Renal cortical epithelial cell (primary cell): ENCODE measurements at places on chromosomes 11 and 22. TPM values are rescaled to one million over a fixed set of nuclear protein-coding genes. Genes with fewer than 3 reads are reported as not detected.

DNA sequence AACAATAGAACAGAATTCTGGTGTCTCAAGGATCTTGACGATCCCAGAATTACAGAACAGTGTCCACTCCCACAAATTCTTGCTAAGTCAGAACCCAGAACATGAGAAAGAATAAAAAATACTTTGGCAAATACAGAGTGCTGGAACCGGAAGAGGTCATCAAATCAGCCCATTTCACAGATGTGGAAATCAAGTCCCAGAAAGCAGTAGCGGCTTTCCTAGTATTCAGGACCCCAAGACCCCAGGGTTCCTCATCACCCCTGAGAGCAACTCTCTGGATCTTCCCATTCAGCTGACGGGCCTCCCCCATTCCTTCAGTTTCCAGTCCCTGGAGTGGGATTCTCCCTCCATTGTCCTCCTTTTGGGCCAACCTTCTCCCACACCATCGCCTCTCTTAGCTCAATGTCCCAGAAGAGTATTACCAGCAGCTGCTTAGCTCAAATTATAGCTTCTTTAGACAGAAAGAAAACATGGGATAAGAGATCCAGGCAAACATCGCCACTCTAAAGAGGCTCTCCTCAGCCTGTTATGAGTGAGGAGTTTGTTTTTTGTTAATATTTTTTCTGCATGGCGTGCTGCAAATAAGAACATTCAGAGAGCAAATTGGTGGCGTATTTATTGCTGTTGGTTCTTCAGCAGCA, 268.3 kb downstream of the MN1 start:
- DNase-seq: no peak

GRCh38 chr11:67504005-67504949, 886 bp downstream of the PITPNM1 start:
- DNase-seq: no peak

- DNase-seq: peak; percentile 64
These were observed 19.2 kb downstream of the NPTXR start for GRCh38 chr22:38824585-38824984.

DNA sequence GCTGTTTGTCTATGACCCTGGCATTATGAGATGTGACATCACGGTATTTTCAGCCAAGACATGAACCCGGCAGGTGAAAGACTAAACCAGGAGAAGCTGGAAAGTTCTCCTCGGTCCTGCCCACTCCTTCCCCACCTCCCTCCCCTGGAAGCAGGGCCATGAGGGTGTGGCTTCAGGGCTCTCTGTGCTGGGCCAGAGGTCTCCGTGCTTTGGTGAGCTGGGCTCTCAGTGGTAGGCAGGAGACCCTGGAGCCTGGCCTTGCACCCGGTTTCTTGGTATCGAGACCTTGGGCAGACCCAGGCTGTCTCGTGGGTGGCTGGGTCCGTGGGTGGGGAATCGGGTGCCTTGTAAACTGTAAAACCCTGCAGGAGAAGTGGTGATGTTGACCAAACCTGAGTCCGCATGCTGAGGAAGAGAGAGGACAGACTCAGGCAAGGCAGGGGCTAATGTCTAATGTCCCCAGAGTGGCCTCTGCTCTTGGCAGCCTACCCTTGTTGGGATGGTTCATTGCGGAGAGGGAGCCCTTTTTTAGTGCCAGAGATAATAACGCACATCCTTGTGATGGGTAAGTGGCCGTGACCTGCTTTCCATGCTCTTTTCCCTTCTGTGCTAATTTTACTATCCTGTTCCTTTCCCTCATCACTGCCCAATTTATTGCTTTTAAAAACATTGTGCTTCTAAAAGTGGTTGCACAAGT, 48.6 kb upstream of the PARVG start:
- DNase-seq: no peak

DNA sequence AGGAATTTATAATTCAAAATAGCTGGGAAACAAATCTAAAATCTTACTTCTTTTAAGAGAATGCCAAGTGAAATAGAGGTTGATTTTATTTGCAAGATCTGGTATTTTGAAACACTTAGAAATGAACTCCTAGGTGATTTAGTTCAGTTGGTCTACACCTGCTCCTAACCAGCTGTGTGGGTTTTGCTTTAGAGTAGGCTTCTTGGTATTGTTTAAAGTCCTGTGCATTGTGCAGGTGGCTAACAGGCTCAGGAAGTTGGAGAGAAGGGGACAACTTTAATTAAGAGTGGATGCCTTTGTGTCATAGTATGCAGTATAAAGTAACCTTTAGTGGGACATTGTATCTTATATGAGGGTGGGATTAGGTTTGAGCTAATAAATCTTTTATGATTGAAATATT, 4.1 kb upstream of the RAG2 start:
- no peak for DNase-seq

- DNase-seq: no peak
These were observed at the start of gene CELSR1 for GRCh38 chr22:46537225-46537945. Gene CELSR1 (minus strand): TSS chr22:46537620. CDS start chr22:46537170, 450 bp downstream.

DNA sequence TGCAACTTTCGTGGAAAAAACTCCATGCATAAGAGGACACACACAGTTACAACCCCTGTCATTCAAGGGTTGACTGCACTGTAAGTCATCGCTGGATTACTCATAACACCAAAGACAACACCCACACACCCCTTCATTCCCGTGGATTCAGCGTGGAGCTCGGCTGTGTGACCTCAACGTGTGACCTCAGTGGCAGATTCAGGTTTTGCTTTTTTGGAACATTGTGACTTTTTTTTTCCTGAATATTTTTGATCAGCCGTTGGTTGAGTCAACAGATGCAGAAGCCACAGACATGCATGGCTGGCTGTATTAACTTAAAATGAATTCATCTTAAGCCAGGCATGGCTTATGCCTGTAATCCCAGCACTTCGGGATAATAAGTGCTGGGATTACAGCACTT, 19.7 kb upstream of the MUC5AC start:
- DNase-seq: peak; percentile 56

GRCh38 chr11:63710476-63711217, 29.3 kb downstream of the RTN3 start:
- DNase-seq: no peak

GRCh38 chr11:117816151-117816741, 8.3 kb downstream of the FXYD2 start:
- peak; percentile 75 for DNase-seq

GRCh38 chr11:88402192-88402715, 64.7 kb upstream of the CTSC start:
- peak; percentile 100 for DNase-seq

- no peak for DNase-seq
These were observed 7.0 kb upstream of the MPPED1 start for GRCh38 chr22:43404673-43405385.

GRCh38 chr11:122234780-122235179, 118.8 kb upstream of the BLID start:
- no peak for DNase-seq

DNA sequence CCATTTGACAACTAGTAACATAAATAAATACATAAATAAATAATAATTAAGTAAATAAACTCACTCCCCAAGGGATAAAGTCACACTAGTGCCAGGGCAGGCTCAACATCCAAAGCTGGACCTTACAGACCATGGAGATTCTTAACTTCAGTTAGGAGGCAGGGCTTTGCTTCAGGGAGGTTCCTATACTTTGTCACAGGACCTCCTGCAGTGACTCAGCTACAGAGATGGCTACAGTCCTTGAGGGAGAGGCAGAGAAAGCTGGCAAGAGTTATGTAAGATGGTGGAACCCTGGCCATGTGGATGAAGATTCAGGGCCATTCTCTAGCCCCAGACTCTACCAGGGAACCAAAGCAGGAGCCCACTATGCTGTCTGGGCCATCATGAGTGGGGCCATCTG, 74.1 kb upstream of the CADM1 start:
- peak; percentile 22 for DNase-seq

DNA sequence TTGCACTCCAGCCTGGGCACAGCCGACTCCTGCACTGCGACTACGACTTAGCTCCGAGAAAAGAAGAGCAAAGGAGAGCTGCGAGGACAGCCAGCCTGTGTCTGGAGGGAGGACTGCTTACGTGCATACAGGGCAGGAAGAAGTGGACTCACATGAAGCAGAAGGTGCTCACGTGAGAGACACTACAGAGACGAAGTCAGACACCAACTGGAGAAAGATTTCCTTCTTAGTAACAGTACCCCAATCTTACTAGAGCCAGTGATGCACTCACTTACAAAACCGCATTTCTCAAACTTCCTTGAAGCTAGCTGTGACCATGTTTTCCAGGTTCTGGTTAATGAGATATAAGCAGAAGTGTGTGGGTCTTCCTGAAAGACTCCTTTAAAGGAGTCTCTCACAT, 67.7 kb downstream of the MICAL3 start:
- no peak for DNase-seq

DNA sequence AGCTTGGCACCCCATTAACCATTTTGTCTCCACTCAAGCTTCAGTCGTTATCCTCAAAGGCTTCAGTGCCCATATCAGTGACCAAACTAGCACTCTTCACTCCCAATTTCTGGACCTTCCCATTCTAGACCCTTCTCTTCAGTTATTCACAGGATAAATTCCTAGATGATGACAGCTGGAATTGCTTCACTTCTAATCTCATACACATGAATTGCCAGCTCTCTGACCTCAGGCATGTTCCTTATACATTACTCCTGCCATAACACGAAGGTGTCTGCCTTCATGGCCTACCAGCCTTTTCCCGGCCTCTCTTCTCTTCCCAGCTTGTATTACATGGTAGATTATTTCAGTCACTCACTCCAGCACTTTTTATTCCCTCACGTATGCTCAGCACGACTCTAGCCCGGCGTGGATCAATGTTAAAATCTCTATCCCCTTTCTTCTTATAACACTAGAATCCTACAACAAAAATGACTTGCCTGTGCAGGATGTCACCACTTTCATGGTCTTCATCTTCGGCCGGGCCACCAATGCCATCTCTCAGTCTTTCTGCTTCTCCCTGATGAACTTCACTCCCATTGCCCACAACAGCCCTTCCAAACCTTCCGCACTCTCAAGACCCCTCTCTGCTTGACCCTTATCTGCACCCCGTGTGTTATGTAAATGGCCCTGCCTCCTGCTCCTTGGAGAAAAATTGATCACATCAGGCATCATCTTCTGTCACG, 36.9 kb downstream of the EIF3F start:
- DNase-seq: no peak

DNA sequence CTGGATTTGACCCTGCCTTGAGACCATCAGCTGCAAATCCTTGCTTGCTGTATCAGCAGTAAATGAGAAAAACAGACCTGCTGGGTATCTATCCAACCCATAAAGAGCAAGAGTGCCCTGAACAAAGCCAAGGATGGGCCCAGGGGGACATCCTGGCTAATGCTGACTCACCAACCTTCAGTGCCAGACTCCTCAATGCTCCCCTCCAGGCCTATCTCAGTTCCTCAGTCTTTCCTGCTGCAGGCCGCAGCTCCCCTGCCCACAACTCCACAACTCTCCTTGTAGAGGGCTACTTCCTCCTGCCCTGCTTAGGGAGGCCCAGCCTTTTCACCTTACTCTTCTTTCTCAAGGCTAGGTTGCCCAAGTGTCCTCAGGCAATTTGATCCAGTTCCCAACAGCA, 2.6 kb downstream of the LAMTOR1 start:
- DNase-seq: no peak

DNA sequence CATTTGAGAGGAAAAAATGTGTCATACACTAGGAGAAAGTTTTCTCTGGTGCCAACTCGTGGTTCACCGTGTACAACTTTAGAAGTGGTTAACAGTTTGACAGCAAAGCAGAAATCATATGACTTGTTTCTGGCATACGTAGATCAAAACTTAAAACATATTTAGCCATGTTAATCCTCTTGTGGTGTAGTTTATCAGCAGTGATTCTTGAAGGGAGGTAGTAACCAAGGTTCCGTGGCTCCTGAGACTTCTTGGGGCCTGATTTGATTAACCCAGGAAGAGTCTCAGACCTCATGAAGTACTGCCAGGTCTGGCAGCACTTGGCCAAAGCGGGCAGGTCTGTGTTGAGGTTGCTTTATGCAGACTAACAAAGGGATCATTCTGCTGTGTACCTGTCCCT, 40.5 kb downstream of the SREBF2 start:
- no peak for DNase-seq

DNA sequence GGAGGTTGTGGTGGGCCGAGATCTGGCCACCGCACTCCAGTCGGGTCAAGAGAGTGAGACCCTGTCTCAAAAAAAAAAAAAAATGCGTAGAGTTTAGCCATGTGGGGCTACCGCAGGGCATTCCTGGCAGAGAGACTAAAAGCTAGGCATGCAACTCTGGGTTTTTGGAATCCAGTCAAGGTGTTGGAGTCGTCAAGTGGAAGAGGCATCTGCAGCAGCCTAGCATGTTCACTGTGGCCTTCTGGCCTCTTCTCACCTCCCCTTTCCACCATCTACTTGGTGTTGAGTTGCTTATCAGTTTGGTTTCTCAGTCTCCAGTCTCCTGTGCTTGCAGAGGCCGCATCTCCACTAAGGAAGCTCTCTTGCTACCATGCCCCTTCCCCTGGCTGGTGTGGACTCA, 572.5 kb downstream of the NTM start:
- no peak for DNase-seq

GRCh38 chr11:113106507-113106906, 145.3 kb downstream of the NCAM1 start:
- DNase-seq: peak; percentile 2

- DNase-seq: no peak
These were observed 40.3 kb upstream of the ATXN10 start for GRCh38 chr22:45631140-45631840.

GRCh38 chr11:44264761-44265160, 45.2 kb downstream of the ALX4 start:
- no peak for DNase-seq

GRCh38 chr11:130474637-130475400, 26.4 kb downstream of the ADAMTS15 start:
- no peak for DNase-seq

GRCh38 chr11:808427-809286, 1.1 kb upstream of the RPLP2 start:
- DNase-seq: peak; percentile 52

- no peak for DNase-seq
These were observed 347.5 kb downstream of the DCDC1 start for GRCh38 chr11:31022080-31022479.

DNA sequence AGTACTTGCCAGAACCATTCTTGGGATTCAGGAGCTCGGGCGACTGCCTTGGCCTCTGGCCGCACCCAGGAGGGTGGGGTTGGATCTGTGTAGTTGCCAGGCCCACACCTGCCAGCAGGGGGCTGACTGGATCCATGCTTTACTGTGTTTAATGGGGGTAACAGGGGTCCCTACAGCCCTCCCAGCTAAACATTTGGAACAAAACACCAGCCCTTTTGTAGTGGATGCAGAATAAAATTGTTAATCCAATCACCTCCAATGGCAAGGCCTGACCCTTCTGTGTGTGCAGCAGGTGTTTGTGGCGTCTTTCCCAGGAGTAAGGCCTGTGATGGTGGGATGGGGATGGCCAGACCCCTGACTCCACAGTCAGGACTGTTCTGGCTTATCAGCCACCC, 22.5 kb downstream of the SUN2 start:
- no peak for DNase-seq

GRCh38 chr11:47524291-47524874, 28.5 kb downstream of the CELF1 start:
- no peak for DNase-seq

STT3A gene
- 165 and 225 TPM in 2 replicates for total RNA-seq

WT1 gene
- 0.17 and 0.40 TPM in 2 replicates for total RNA-seq

SLC25A18 gene
- 0.20 and 0.87 TPM in 2 replicates for total RNA-seq

CHADL gene
- total RNA-seq: 0.85 and 0.87 TPM in 2 replicates

SHANK2 gene
- total RNA-seq: 13.7 and 65.9 TPM in 2 replicates
